COR-L47 (cell line): ENCODE measurements at places on chromosomes 6 and 20.

- no peak for DNase-seq
These were observed 175.9 kb downstream of the PLCB4 start for GRCh38 chr20:9244811-9245210.

- DNase-seq = no peak
These were observed 29.9 kb downstream of the MKKS start for GRCh38 chr20:10404023-10404628.

GRCh38 chr6:52594221-52594620 is 17.4 kb upstream of the TRAM2 start:
- no peak for DNase-seq

DNA sequence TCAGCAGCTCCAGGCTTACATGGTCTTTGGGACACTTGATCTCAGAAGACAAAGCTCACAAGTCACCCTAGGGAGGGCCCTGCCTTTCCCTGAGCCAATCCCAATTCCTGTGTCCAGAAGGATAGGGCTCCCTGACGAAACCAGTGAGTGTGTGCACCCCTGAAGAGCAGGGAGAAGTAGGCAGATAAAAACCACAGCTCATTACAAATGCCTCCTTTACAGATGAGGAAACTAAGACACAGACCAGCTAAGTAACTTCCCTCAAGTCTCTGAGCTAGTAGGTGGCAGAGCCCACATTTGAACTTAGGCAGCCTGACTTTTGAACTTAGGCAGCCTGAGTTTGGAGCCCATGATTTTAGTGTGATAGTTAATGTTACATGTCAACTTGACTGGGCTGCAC is 6.7 kb upstream of the ZFAND3 start:
- no peak for DNase-seq

DNA sequence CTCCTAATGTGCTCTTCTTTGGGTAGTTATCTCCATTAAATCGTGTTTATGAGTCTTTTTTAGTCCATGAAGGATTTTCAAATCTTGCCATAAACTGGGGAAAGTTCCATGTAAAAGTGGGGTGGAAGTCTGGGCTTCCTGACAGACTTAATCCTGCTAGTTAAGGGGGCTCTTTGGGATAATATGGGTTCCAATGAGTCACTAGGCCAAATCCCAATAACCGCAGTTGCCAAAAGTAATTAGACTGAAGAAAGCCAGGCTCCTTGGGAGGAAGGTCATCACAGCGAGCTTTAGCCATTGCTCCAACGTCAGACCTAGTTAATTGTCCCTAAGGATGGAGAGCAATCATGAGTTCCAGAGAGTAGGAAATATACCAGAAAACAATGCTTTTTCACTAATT is 10.8 kb downstream of the RSPO3 start:
- DNase-seq = no peak
